Endodermal cell (in vitro differentiated cells): ENCODE measurements at places on chromosomes 3 and 15.
A peak's percentile ranks its signal among the peaks of the same experiment; 100 is the strongest.

DNA sequence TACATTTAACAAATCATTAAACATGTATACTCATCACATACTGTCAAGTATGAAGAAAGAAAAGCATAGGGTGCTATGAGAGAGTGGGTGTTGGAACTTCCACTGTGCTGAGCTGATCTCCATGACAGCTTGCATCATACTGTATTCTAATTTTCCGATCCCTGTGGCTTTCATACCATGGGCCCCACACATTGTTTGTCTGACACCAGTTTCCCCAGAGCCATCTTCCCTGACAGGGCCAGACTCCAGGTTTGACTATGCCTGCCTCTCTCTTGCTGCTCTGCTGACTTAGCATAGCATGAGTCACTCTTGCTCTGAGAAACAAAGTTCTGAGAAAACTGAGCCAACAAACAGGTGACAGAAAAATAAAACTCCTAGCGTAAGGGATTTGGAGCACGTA, 37.0 kb upstream of the CASR start:
- no peak for DNase-seq

DNA sequence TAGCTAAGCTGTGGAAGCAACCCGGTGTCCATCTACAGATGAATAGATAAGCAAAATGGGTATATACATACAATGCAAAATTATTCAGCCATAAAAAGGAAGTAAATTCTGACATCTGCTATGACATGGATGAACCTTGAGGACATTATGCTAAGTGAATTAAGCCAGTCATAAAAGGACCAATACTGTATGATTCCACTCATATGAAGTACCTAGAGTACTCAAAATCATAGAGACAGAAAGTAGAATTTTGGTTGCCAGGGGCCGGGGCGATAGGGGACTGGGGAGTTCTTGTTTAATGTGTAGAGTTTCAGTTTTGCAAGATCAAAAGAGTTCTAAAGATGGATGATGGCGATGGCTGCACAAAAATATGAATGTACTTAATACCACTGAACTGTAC, 10.3 kb downstream of the EID1 start:
- DNase-seq, result no peak

DNA sequence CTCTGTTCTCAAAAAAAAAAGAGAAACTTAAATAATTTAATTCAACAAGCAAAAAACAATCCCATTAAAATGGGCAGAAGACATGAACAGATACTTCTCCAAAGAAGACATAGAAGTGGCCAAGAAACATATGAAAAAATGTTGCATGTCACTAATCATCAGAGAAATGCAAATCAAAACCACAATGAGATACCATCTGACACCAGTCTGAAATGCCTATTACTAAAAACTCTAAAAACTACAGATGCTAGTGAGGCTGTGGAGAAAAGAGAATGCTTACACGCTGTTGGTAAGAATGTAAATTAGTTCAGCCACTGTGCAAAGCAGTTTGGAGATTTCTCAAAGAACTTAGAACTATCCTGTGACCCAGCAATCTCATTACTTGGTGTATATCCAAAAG, 382.9 kb downstream of the OTOL1 start:
- no peak for DNase-seq

- DNase-seq, result peak; percentile 71
Observed at GRCh38 chr15:88792342-88793282, 10.6 kb upstream of the ACAN start.

DNA sequence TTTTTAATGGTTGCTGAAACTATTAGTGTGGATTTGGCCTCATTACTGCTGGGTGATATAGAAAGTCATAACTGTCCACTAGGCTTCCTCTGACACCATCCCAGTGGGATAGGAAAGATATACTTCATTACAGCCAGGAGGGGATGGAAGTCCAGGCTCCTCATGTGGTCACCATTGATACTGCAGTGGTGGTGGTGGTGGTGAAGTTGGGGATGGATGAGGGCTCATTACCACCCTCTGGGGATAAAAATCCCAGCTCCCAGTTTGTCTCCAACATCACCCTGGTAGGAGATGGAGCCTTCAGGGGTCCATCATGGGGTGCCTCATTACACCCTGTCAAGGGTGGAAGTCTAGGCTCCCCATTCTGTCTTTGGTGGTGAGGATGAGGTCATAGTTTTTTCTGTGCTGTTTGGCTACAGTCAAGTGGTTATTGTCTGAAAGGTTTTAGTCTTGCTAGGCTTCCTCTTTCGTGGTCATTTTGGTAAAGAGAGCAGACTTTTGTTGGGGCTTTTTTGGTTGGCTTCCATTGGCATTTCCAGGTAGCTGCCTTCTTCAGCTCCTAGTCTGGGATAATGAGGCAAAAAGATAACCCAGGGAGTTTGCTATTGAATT, 30.1 kb upstream of the FILIP1L start:
- no peak for DNase-seq

GRCh38 chr3:114624047-114624445, 330.2 kb downstream of the TIGIT start:
- DNase-seq, result no peak

GRCh38 chr3:143672396-143673165, 175.7 kb downstream of the SLC9A9 start:
- no peak for DNase-seq
